ENCODE measurements at places on chromosomes 1 and 21.

DNA sequence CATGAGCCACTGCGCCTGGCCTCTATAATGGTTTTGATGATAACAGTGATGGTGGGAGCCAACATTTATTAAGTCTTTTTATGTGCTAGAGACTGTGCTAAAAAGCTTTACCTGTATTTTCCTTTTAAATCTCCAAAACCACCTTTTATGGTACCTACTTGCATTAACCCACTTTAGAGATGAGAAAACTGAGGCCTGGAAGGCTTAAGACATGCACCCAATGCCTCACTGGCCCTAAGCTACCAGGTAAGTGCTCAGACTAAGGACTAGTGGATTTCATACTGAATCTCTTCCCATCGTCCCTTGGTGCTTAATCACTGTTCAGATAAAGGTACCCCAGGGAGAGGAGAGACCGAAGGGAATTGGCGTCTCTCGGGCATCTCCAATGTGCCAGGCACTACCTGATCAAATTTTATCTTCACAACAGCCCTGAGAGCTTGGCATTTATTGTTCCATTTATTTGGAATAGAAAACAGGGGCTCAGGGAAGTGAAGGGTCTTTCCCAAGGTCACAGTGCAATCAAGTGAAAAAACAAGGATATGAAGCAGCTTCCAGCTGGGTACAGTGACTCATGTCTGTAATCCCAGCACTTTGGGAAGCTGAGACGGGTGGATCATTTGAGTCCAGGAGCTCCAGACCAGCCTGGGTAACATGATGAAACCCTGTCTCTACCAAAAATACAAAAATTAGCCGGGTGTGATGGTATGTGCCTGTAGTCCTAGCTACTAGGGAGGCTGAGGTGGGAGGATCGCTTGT lies 84.2 kb downstream of the LACTBL1 start:
- no peak overlapping the region for H3K4me3 ChIP-seq
- H3K36me3 ChIP-seq, result no peaks in the 10 kb centered on the region
- no peaks in the 10 kb centered on the region for H3K4me1 ChIP-seq
- no peak for DNase-seq
- H3K27me3 ChIP-seq, result no peaks in the 10 kb centered on the region

DNA sequence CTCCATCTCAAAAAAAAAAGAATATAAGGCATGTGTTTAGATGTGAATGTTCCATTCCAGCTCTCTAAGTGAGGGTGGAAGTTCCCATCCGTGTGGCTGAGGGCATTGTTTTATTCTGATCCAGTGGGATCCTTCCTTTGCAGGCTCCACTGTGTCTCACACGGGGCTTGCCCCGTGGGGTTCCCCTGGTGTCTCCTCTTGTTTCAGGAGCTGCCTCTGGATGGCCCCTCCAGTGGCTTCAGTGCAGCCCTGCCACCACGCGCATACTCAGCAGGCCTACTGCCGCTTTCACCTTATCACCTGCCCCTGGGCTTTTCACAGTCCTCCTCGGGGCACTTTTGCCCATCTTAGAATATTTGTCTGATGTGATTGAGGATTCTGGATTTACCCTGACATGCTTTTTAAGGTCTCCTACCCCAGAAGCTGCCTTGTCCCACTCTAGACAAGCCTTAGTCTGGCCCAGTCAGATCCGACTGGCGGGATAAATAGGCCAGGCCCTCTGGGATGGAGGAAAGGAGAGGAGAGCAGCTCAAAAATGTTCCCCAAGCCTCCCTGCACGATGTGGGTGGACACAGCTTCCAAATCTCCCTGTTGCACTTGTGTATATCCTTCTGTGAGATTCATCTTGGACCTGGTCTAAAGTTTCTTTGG lies 55.2 kb downstream of the FAM163A start:
- no peak overlapping the region for H3K4me3 ChIP-seq
- 0 out of 2 replicates have a peak, but pooled peaks cover 3% of the 10 kb centered on the region for H3K4me1 ChIP-seq
- DNase-seq, result no peak
- H3K36me3 ChIP-seq, result no peaks in the 10 kb centered on the region
- no peak overlapping the region for H3K27ac ChIP-seq

DNA sequence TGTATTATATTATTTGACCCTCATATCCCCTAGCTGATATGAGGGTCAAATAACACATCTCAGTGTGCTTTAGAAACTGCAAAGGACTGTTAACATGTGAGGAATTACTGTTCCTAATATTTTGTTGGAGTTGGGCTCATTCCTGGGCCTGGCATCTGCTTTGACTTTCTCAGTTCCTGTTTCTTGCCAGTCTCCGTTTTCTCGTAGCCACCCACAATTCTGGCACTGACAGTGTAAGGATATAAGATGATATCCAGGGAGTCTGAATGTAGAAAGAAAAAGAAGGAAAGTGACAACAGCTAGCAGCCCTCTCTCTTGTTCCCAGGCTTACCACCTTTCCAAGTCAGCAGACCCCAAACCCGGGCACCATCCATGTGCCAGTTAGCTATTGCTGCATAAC lies 54.4 kb upstream of the SCMH1 start:
- no peaks in the 10 kb centered on the region for H3K27me3 ChIP-seq
- H3K36me3 ChIP-seq, result no peaks in the 10 kb centered on the region
- no peak overlapping the region for H3K4me3 ChIP-seq
- H3K27ac ChIP-seq, result no peak overlapping the region

GRCh38 chr1:55588309-55588708 lies 373.1 kb upstream of the USP24 start:
- no peaks in the 10 kb centered on the region for H3K4me1 ChIP-seq
- H3K4me3 ChIP-seq, result no peak overlapping the region
- H3K27me3 ChIP-seq, result no peaks in the 10 kb centered on the region
- no peaks in the 10 kb centered on the region for H3K36me3 ChIP-seq

Measured in Caco-2 (cell line).